D341Med (cell line): ENCODE measurements at places on chromosomes 3 and 15.

- DNase-seq = no peak
Measured at GRCh38 chr15:80241508-80241907, 10.5 kb downstream of the CTXND1 start.

DNA sequence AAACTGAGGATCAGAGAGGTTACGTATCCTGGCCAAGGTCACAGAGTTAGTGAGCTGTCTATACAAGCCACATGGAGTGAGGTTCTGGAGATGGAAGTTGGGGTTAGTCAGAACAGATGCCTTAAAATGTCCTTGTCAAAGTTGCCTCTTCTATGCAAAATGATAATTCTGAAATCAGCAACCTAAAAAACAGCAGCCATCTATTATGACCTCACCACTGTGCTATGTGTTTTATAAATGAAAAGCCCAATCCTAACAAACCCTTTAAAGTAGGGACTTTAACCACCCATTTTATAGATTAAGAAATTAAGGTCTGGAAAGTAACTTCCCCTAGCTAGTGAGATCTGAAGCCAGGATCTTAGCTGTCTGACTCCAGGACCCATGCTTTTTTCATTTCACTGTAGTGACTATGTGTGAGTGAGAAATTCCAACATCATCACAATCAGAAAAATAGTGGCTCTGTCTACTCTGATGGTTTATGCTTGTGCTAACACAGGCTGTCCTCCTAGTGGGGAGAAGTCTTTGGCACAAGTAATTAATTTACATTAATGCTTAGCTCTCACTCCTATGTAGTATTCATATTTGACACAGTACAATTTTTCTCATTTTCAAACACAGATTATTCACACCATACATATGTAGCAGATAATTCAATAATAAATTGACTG lies 143.6 kb downstream of the ANO10 start:
- no peak for DNase-seq

DNA sequence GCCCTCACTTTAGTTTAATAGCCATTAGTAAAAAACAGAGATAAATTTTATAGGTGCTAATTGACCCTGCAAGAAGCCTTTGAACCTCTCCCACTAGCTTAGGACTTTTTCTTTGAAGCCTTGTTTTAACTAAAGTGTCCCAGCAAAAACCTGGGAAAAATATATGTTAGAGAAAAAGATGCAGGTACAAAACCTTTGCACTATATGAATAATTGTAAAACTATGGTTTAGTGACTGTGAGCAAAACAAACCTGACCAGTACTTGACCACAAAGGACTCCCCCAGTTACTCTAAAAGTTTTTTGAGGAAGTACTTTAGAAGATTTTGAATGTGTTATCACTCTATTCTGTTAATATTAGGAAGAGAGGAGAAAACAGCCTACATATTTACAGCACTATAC lies 123.3 kb upstream of the TP63 start:
- DNase-seq = no peak

GRCh38 chr3:124903896-124904834 lies 17.0 kb upstream of the ITGB5 start:
- DNase-seq = no peak

DNA sequence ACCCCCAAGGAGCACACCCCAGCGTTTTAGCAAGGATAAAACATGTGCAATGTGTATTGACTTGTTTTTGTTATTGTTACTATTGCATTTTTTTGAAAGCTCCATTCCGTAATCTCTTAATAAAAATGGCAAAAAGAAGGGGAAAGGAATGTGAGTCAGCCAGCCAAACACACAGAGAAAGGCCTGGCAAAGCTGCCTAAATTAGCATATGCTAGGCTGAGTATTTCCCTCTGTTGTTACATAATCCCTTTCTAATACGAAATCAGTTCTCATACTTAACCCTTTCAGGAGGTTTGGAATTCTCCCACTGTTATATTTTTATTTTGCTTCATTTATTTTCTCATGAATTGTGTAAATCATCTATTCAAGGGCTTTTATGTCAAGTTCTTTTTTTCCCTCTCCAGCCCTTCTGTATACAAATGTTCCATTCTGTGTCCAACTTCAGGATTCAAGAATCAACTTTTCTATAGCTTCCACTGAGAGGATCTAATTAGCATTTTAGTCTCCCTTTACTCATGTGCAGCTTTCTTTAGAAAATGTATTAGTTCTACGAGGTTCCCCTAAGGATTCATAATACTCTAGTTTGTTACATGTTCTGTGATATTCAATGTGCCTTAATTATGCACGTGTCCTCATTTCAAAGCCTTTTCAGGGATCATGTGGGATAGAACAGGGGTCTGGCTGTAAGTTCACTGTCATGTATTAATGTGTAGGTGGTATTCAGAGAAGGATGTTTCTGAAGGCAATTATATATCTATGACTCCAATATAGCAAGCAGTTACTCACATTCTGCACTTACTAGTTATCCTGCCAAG lies 9.2 kb downstream of the CADM2 start:
- no peak for DNase-seq

GRCh38 chr3:110430146-110430545 lies 641.5 kb upstream of the NECTIN3 start:
- no peak for DNase-seq

DNA sequence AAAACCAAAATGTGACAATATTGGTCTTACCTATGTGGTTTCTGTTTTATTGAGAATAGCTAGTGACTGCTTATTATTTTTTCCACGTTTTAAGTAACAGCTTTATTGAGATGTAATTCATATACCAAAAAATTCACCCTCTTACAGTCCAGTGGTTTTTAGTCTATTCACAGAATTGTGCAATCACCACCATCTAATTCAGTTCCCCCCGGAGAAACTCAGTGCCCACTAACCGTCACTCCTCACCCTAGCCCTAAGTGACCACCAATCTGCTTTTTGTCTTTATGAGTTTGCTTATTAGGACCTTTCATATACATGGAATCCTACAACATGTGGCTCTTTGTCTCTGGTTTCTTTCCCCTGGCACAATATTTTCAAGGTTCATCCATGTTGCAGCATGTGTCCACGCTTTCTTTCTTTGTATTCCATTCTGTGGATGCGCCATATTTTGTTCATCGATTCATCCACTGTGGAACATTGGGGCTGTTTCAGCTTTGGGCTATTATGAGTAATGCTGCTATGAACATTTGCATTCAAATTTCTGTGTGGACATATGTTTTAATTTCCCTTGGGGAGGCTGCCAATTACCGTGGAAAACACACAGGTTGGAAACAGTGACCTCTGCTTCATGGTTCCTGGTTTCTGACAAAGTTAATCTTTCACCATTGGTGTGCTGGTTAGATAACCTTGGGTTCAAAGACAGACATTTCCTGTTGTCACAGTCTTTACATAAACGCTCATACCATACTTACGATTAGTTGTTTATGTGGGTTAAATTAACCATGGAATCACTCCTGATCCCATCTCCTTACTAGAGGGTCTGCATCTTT lies 3.2 kb upstream of the BCL2L10 start:
- DNase-seq = no peak

- DNase-seq = no peak
Measured at GRCh38 chr15:85412956-85413854, 32.8 kb downstream of the AKAP13 start.

DNA sequence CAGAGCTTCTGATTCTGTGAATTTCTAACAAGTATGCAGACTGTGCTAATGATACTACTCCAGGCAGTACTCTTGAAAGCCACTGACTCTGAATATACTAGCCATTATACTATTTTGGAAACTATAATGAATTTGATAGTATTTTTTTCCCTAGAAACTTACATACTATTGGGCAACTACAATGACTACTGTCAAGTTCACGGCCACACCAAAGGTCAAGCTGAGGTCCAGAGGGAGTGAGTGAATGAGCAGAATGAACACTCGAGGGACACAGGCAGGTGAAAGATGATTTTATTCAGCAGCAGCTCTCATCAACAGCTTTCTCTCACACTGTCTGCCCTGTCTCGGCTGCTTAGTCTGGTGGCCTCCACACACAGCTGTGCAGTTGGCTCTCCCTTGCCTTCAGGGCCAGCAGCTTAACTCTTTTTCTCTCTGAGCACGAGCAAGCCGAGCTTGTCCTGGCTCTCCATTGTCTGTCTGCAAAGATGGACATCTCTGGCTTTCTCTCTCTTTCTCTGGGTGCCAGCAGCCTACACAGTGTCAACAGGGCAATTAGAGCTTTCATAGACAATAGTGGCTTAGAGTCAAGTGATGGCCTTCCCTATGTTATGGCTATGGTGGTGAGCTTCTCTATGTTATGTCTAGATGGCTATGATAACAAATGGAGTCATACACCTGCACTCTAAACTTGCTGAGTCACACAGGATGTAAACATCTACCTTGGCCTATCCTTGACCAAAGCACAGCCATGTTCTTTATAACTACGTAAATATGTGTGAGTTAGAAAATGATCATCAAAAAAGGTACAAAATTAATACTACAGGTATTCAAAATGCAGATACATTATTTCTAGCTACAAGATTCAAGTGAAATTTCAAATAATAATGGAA lies 362.4 kb downstream of the CGGBP1 start:
- DNase-seq = no peak

DNA sequence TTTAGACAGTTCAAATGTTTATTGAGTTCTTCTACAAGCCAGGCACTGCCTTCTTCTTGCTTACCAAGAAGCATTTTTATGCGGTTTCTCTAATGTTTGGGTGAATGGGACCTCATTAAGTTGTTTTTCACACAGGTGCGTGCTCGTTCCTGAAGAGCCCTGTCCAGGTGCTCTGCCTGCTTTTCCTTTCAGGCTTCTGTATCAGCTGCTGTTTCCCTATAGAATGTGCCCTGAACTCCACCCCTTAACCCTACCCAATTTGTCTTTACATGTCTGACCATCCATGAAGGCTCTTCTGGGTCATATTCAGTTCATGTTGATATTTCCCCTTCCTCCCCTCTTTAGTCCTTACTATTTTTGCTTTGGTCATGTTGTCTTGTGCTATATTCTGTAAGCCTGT lies 22.4 kb upstream of the GOLGA6L10 start:
- no peak for DNase-seq

DNA sequence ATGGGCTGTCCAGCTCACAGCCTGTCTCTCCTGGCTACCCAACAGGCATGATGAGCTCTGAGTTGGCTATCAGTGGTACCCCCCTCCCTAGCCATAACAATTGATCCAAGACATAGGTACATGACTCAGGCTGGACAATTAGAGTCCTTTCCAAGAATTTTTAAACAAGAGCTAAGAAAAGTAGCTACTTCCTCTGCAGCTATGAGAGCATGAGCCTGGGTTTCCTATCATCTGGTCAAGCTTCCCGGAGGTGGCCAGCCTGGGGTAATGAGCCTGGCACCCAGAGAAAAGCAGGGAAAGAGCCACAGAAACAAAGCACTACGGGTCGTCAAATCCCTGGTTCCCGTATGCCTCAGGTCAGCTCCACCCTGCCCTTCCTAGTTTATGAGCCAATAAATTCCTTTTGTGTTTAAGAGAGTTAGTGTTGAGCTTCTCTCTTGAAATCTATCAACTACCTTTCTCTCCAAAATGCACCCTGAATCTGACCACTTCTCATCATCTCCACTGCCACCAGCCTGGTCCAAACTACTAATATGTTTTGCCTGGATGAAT lies 2.3 kb upstream of the SLC51B start:
- no peak for DNase-seq
